ENCODE measurements at places on chromosomes 3 and 15.

GRCh38 chr3:182925330-182925943 is 54.9 kb downstream of the DCUN1D1 start:
- no peak for DNase-seq

GRCh38 chr3:11077466-11077865 is 76.8 kb upstream of the HRH1 start:
- no peak for DNase-seq

DNA sequence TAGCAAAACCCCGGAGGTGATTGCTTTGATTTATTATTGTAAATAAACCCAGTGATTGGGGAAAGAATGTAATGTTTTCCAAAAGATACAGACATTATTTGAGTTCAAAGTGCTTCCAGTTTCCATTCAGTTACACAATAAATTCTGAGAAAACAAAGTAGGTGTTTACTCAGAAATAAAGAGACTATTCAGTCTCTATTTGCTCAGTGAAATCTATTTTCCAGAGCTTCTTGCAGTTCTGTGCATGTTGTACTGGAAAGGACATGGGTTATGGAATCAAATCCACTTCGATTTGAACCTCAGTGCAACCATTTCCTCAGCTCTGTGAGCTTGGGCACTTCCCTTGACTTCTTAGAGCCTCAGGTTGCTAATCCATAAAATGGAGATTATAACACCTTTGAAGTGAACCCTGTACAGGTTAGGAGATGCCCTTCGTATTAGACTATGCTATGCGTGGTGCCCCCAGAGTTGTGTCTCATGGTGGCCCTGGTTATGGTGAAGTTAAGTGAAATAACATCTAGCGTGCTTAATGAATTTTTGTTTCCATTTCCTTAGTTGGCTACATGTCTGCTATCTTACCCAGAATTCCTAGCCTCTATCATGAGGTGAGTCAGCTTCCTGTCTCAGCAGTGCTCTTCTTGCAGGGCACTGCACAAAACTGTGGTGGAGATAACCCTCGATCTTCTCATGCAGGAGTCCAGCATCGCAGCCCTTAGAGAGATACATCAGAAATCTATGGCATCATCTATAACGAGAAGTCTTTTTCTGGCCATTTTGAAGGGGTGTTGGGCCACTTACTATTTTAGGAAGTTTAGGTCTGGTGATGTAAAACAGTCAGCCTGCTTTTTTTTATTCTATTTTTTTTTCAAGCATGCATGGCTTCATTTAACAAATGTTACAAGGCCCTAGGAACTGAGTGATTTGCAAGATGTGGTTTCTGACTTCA is 97.7 kb downstream of the RPL39L start:
- DNase-seq, result no peak

GRCh38 chr3:98645039-98645438 is 51.6 kb upstream of the CPOX start:
- no peak for DNase-seq

- no peak for DNase-seq
These were observed 15.3 kb upstream of the RTP4 start for GRCh38 chr3:187352581-187353575.

- no peak for DNase-seq
These were observed at the start of gene PYGO1 for GRCh38 chr15:55588070-55588814. TSS of gene PYGO1 (minus strand) at chr15:55588345. CDS start at chr15:55587883, 462 bp downstream.

GRCh38 chr3:126170073-126170777 is 10.2 kb downstream of the ALDH1L1 start:
- DNase-seq, result no peak

DNA sequence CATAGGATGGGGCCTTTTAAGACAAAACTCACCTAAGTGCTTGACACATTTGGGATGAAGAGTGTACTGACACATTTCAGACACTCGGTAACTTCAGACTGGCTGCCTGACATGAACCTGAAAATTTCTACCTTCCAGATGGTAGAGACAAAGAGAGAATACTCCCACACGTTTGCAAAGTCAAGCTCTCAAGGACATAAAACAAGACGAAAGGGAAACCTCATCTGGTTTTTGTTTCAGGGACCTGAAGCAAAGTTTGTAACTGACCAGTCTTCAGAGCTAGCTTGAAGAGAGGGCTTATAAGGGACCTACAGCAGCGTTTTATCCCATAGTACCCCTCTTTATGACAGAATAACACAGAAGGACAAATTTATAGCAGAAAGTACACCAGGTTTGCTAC is 41.9 kb downstream of the ZNF621 start:
- no peak for DNase-seq

DNA sequence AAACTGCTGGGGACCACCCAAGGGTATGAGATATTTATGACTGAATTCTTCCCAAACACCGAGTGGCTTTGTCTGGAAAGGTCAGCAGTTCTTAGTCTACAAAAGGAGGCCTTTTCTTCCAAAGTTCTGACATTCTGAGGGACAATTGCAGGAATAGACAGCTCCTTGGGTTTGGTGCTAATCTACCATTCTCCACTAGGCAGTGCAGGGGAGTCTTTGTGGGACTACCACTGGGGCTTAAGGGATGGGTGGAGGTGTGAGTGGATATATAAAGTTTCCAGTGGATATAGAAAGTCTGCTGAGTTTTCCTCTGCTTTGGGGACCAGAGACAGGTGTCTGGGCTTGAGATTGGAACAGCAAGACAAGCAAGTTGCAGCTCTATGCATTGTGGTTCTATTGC is 62.7 kb downstream of the EXOG start:
- DNase-seq, result no peak

DNA sequence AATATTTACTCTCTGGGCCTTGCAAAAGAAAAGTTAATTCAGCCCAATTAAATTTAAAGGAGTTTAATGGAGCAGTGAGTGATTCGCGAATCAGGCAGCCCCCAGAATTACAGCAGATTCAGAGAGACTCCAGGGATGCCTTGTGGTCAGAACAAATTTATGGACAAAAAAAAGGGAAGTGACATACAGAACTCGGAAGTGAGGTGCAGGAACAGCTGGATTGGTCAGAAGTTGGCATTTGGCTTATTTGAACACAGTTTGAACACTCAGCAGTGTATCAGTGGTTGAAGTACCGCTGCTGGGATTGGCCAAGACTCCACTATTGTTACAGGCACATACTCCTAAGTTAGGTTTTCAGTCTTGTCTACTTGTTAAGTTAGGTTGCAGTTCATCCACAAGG is 145.0 kb upstream of the GAP43 start:
- DNase-seq, result no peak

GRCh38 chr15:83398626-83399025 is 48.5 kb upstream of the SH3GL3 start:
- no peak for DNase-seq

- no peak for DNase-seq
These were observed 178.4 kb downstream of the AKAP13 start for GRCh38 chr15:85558848-85559247.

- no peak for DNase-seq
These were observed 196.4 kb downstream of the CADPS start for GRCh38 chr3:62678841-62679240.

DNA sequence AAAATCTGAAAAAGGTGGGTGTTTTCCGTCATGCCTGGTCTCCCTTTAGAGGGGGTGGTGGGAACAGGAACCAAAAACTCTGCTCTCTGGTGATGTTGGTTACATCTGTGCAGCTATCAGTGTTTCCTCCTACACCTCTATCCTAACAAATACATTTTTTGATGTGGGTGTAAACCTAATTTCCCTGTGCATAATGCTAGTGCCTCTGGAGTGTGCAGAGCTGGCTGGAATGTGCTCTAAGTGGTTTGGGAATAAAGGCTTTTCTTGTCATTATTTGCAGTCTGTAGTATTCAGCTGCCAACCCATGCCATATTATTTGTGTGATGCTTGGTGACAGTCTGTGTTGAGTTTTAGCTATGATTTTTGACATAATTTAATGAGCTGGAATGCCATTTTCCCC is 547.6 kb downstream of the NLGN1 start:
- DNase-seq, result no peak

- no peak for DNase-seq
These were observed 7.9 kb upstream of the BCL2A1 start for GRCh38 chr15:79978655-79979514.

- no peak for DNase-seq
These were observed 28.3 kb upstream of the ADCY5 start for GRCh38 chr3:123476967-123477750.

GRCh38 chr3:187958432-187959003 is 195.4 kb upstream of the LPP start:
- no peak for DNase-seq

- DNase-seq, result no peak
These were observed 22.4 kb downstream of the PTH1R start for GRCh38 chr3:46900007-46900292.

DNA sequence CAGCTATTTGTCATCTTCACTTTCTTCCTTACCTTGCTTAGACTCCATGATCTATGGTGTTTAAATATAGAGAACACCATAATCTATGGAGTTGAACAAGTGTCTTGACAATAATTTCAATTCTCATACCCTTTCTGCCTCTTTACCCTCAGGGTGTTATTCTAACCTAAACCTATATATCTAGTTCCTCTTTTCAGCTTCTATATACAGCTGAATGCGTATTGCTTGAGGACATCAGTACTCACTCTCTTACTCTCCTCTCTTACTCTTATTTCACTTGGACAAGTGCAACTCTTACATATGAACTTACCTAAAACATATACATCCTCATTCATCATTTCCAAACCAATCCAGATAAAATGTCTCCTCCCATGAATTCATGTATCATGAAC is 187.1 kb downstream of the RAP2B start:
- no peak for DNase-seq

DNA sequence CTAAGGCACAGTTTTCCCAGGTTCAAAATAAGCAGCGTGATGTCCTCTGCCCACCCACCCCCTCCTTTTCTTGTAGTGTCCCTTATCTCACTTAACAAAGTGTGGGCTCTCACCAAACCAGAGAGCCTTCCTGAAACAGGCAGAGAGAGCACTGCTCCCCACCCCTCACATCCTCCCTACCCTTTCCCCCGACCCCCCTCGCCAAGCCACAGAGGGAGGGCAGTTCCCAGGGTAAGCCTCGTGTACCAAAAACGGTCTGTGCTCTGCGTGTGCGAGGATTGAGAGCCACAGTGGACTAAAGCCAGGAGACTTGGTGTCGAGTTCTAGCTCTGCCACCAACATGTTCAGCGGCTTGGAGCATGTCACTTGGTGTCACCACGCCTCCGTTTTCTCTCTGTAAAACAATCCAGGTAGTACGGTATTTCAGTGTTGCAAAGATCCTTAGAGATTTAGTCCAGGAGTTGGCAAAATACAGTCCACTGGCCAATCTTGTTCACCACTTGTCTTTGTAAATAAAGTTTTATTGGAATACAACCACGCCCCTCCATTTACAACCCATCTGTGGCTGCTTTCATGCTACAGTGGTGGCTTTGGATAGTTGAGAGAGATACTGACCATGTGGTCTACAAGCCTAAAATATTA is 249.9 kb downstream of the OPA1 start:
- DNase-seq, result no peak

DNA sequence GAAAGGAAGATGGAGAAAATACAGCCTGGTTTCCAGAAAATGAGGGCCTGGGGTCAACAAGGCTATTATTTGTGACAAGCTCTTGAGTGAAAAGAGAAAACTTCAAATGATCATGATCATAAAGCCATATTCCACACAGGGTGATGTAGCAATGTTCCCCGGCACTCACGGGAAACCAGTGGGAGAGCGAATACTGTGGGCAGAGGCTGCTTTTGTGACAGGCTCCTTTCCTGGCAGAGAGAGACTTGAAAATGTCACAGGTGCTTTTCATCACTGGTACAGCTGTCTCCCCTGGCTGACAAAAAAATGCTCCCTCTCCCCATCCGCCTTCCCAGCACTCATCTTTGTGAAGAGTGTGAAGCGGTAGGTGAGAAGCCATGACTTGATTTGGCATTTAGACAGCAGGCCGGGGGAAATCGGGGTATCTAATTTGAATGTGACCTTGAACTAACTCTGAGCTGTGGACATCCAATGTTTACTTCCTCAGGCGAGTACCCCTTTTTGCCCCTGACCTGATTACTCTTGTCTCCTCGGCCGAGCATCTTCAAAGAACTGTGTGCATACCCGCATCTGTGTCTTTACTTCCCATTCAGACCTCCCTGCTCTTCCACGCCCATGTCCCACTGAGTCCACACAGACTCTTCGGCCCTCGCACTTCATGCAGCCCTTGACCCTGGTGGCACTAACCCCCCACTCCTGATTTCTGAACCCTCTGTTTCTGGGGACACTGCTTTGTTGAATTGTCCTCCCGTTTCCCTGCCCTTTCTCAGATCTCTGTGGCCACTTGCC is 23.2 kb downstream of the CA12 start:
- DNase-seq, result no peak

GRCh38 chr3:49120096-49120437 is 556 bp downstream of the USP19 start:
- no peak for DNase-seq

GRCh38 chr3:108564564-108564963 is 24.7 kb downstream of the CIP2A start:
- no peak for DNase-seq

DNA sequence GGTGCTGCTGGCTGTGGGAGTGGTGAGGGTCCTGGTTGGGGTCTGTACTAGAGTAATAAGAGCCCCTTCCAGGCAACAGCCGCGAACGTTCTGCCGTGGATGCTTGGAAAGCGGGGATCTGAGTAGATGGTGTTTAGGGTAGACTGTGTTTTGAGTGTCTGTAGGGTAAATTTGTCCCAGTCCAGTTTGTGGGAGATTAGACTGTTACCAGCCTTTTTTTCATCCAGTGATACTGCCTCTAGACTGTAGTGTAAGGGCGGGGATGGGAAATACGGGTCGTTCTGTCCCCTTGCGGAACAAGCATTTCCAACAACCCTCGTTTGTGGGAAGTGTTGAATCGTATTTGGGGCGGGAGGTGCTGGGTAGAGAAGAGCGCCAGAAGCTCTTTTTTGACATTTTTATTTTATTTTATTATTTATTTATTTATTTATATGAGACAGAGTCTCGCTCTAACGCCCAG is 424 bp downstream of the HAUS2 start:
- DNase-seq, result no peak

GRCh38 chr15:100889385-100890050 is 9.9 kb downstream of the ALDH1A3 start:
- peak; percentile 86 for DNase-seq

- DNase-seq, result no peak
These were observed 41.9 kb downstream of the MEX3B start for GRCh38 chr15:82003916-82004315.

- no peak for DNase-seq
These were observed 6.7 kb downstream of the ZIC1 start for GRCh38 chr3:147415874-147416273.

DNA sequence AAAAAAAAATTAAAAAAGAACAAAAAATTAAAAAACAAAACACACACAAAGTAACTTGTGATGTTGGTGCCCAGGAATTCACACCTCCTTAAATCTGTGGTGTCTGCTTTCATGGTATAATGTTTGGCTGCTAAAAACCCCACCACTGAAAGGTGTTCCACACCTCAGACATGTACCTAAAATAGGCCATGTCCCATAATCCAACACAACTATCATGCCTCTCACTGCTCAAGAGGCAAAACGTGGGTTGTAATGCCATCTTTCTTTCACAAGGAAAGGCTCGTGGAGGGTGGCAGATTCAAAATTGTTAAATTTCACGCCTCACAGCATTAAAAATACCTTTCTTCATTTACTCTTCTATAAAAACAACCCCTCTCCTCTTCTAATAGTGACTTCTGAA is 29.5 kb downstream of the MKRN2 start:
- no peak for DNase-seq
